Transverse colon (tissue), 4 donors: ENCODE measurements at places on chromosomes 11 and 22.

DNA sequence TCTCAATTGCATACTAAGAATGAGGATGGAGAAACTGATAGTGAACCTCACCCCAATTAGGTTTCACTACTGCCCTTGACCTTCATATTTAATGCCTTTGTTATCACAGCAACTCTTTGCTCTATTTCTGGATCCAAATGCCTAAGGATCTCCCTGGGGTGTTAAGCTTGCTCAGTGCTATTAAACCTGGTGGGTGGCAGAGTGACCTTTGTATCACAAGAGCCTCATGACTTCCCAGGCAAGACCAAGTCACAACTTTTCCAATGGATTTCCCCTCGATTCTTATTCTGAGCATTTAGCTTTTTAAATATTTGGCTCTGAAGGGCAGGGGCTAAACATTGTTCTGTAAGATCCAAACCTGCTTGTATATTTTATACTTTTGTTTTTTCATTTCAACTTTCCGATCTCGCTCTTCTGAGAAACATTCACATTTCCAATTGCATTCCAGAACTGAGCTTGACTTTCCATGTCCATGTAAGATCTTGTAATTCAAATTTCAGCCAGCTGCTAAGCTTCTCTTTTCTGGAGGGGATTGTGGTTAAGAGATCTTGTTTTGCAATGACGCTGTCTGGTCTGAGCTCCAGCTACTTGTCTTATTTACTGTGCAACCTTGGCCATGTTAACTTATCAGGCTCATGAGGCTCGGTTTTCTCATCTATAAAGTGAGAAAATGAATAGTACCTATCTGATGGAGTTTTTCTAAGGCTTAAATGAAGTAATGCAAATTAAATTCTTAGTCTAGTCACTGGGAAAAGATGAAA is 6.4 kb upstream of the EHF start:
- no peak for DNase-seq

DNA sequence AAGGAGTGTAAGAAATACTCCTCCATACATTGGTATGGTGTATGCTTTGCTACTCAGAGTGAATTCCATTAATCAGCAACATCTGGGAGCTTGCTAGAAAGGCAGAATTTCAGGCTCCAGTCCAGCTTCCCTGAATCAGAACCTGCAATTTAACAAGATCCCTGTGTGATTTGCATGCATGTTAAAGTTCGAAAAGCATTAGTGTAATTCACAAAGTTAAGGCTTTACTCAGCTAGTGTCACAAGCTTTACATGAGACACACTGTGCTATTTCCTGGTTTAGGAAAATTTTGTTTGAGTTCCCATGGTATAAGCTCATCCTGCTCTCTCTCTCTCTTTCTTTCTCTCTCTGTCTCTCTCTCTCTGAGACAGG is 37.0 kb upstream of the HEPHL1 start:
- DNase-seq: no peak

GRCh38 chr11:11407763-11408084 is 54.7 kb upstream of the CSNK2A3 start:
- DNase-seq: no peak

DNA sequence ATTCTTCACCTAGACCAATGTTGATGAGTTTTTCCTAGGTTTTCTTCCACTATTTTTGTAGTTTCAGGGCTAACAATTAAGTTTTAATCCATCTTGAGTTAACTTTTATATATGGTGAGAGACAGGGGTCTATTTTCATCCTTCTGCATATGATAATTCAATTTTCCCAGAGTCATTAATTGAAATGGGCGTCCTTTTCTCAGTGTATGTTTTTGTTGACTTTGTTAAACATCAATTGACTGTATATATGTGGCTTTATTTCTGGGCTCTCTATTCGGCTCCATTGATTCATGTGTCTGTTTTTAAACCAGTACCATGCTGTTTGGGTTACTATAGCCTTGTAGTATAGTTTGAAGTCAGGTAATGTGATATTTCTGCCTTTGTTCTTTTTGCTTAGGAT is 282.1 kb downstream of the INSC start:
- no peak for DNase-seq

DNA sequence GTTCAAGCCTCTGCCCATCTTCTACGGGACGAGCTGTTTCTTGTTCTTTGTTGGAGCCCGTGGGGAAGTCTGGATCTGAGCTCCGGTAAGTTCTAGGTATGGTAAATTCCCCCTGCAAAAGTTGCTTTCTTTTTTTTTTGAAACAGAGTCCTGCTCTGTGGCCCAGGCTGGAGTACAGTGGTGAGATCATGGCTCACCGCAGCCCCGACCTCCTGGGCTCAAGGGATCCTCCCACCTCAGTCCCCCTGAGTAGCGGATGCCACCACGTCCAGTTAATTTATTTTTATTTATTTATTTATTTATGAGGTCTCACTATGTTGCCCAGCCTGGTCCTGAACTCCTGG is 35.5 kb upstream of the MOB2 start:
- DNase-seq: no peak

DNA sequence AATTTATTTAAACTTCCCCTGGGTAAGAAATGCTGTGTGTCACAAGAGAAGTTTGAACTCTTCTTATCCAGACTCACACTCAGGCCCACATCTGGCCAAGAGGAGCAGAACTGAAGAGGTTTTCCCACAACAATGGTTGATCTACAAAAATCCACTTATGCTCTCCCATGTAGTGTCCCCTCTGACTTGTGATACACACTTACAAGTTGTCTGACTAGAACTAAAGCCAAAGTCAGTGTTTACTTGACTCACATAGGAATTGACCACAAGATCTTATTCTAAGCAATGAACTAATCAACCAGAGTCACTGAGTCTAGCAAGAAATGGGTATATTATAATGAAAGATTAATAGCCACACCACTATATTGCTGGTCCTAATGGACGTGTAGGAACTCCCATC is 133.0 kb downstream of the ATG16L2 start:
- no peak for DNase-seq

DNA sequence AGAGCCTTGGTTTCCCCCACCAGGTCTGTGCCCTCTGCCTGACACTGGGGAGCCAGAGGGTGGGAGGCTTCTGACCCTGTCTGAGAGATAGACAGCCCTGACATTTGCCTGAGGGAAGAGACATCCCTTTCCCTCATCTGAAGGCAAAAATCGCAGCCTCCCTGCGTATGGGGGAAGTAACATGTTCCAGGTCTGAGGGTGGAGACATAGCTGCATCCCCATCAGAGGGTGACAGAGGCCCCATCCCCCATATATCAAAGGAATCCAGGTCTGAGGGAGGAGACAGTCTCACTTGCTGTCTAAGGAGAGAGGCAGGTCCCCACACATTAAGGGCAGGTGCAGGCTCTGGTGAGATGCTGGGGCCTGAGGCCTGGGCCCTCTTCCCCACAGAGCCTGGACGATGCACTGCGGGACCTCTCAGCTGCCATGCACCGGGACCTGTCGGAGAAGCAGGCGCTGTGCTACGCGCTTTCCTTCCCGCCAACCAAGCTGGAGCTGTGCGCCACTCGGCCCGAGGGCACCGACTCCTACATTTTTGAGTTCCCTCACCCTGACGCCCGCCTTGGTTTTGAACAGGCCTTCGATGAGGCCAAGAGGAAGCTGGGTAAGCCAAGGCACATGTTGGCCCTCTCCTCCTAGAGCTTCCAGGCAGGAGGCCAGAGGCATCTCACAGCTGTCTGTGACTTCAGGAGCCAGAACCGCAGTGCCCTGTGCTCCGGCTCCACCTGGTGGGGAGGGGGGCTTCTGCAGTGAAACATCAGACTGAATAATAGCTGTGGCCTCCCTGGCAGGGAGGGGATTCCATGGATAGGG is 16.1 kb upstream of the RELT start:
- no peak for DNase-seq

GRCh38 chr22:24059793-24060192 is 48.7 kb downstream of the CABIN1 start:
- no peak for DNase-seq

DNA sequence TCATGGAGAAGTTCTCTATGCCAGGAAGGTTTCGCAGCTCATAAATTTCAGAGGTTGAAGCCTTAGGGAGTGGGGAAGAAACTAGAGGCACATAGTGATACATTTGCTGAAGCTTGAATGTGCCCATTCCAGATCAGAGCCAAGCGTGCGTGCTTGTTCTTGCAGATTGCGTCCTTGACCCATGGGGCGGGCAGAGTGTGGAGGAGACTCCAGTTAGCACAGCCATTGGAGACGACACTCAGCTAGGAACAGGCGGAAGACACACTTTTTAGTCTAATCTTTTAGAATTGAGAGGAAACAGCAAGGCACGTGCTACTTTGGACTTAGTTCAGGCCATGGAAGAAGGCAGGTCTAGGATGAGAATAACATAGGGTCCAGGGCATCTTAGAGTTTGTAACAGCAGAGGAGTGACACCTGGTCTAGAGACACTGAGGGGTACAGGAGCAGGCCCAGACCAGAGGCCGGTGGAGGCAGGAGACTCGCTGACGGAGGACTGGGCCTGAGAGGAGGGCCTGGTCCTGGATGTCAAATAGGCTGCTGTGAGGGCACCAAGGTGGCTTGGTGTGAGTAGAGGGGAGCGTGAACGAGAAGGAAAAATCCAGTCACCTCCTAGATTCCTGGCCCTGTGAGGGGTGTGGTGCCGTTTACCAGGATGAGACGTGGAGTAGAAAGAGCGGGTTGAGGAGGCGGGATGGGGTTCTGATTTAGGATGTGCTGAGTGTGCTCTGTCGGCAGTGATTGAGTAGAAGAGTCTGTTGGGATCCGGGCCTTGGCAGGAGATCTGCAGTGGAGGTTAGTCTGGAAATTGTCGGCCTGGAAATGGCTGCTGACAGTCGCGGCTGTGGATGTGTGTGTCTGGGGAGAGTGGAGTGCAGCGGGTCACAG is 154.7 kb downstream of the TBC1D22A start:
- no peak for DNase-seq

GRCh38 chr11:57338142-57338541 is at the start of gene P2RX3:
TSS of gene P2RX3 (plus strand) at chr11:57338352. CDS start at chr11:57338551, 199 bp downstream.
- DNase-seq: no peak

DNA sequence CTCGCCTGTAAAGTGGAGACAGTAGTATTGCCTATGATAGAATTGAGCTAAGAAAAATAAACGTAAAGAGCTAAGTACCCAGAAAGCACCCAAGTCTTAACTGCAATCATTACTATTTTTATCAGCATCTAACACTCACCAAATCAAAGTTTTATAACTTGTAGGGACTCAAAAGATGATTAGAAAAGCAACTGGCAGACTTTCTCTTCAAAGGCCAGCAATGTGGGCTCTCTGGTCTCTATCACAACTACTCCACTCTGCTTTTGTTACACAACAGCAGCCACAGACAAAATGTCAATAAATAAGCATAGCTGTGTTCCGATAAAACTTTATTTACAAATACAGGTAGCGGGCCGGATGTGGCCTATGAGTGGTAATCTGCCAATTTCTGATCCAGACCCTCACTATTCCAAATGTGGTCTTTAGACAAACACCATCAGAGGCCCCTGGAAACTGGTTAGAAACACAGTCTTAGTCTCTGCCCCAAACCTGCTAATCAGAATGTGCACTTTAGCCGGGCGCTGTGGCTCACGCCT is 8.2 kb downstream of the TPST2 start:
- no peak for DNase-seq

DNA sequence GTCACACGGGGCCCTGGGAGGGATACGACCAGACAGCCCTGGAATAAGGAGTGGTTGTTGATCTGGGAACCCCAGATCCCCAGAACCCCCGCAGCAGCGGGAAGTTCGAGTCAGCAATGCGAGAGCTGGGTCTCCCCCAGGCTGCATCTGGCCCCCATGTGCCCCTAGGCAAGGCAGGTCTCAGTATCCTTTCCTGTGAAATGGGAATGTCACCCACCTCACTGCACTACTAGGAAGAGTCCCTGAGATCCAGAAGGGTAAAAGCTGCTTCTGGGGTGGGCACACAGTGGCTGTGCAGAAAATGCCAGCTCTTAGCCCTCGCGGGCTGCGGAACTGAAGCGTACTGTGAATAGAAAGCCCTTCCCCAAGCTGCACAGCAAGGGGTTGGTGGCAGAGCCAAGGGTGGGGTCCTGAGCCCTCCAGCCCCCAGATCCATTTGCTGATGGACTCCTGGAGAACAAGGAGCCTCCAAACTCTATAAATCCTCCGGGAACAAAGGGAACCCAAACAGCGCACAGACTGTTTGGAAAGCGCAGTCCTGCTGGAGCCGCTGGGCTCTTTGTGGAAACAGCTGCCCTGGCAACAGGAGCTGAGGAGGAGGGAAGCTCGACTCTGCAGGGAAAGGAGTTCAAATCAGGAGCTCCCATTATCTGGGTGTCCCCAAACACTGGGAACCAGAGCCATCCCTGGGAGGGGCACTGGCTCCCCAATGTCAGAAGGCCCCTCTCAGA is 68.2 kb upstream of the SHISAL1 start:
- no peak for DNase-seq

GRCh38 chr11:89433278-89433677 is 57.9 kb downstream of the NOX4 start:
- no peak for DNase-seq

- no peak for DNase-seq
These were observed 1486.7 kb downstream of the BRD1 start for GRCh38 chr22:48340727-48341709.

DNA sequence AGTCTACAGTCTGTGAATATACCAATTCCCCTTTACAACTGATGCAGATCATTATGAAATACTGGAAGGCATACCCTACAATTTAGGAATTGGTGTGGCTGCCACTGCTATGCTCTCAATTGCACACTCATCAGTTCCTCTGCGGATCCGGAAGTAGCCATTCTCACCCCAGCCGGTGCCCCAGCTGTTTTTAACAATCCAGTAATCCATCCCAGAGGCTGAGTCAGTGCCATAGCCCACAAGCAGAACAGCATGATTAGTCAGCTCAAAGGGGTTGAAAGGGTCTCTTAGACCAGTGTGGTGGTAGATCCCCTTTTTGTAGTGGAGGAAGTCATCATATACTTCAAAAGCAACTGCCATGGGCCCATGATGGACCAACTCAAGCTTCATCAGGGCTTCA is 43.6 kb downstream of the CTSC start:
- DNase-seq: no peak

GRCh38 chr11:95379479-95379878 is 148.5 kb upstream of the SESN3 start:
- DNase-seq: no peak
